NCI-H510A (cell line): ENCODE measurements at places on chromosomes 1 and 21.

- no peak for DNase-seq
Observed at GRCh38 chr21:16504766-16505165, 775.0 kb downstream of the USP25 start.

DNA sequence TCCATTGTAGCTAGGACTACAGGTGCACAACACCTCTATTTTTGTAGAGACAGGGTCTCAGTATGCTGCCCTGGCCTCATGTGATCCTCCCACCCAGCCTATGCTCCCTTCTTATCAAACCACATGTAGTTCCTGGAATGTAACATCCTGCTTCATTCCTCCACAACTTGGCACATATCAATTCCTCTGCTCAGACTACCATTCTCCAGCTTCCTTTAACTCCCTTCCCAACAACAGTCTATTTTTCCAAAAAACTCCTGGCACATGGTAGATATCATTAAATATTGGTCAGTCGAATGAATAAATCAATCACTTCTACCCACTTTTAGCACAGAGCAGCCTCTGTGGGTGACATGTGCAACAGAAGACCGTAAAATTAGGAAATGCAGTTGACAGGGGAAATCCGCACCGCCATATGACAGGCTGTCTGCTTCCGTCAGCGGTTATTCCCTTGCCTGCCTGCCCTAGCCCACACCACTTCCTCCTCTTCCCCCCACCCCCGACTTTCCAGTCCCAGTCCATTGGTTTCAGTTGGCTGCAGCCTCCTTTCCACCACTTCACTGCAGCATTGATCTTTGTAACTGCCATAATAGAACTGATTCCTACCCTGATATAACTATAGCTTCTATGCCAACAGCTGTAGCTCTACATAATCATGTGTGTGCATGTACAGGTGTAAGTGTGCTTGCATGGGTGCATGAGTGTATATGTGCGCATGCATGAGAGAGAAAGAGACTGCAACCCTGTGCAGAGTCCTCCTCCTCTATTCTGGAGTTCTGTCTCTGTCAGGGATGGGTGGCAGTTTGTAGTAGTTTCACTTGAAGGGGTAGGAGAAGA, 6.8 kb upstream of the AKR1A1 start:
- no peak for DNase-seq

GRCh38 chr1:154329551-154330131, 4.3 kb downstream of the ATP8B2 start:
- DNase-seq, result no peak

DNA sequence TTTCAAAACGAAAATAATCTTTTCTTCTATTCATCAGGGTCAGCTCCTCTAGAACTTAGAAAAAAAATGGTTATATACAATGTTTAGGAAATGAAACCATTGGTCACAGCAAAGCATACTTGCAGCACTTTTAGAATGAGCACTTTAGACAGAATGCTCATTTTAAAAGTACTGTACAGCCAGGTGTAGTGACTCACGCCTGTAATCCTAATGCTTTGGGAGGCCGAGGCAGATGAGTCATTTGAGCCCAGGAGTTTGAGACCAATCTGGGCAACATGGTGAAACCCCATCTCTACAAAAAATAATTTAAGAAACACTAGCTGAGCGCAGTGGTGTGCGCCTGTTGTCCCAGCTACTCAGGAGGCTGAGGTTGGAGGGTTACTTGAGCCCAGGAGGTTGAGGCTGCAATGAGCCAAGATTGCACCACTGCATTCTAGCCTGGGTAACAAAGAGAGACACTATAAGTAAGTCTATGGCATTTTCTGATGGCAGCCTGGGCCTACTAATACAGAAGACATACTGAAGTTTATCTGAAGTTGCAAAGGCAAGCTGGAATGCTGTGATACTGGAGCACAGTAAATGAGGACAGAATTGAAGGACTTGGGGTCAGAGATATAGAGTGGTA, 48.9 kb upstream of the ZNF326 start:
- no peak for DNase-seq

DNA sequence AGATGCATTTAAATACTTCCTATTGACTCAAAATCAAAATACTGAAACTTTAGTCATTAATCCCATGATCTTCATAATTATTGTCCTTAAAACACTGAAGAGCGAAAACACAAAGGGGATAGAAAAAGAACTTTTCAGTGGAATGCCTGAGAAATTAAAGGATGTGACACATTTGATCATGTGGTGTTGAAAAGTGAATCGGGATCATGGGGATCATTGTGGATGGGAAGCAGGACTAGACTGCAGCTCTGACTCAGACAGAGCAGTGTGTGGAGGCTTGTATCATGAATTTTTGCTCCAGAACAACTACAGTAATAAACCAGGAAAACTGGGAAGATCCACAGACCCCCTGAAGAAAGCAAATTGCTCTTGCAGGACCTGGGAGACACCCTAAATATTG, 161.1 kb upstream of the CXADR start:
- DNase-seq, result no peak
